NCI-H1930 (cell line): ENCODE measurements at places on chromosomes 1 and 21.

DNA sequence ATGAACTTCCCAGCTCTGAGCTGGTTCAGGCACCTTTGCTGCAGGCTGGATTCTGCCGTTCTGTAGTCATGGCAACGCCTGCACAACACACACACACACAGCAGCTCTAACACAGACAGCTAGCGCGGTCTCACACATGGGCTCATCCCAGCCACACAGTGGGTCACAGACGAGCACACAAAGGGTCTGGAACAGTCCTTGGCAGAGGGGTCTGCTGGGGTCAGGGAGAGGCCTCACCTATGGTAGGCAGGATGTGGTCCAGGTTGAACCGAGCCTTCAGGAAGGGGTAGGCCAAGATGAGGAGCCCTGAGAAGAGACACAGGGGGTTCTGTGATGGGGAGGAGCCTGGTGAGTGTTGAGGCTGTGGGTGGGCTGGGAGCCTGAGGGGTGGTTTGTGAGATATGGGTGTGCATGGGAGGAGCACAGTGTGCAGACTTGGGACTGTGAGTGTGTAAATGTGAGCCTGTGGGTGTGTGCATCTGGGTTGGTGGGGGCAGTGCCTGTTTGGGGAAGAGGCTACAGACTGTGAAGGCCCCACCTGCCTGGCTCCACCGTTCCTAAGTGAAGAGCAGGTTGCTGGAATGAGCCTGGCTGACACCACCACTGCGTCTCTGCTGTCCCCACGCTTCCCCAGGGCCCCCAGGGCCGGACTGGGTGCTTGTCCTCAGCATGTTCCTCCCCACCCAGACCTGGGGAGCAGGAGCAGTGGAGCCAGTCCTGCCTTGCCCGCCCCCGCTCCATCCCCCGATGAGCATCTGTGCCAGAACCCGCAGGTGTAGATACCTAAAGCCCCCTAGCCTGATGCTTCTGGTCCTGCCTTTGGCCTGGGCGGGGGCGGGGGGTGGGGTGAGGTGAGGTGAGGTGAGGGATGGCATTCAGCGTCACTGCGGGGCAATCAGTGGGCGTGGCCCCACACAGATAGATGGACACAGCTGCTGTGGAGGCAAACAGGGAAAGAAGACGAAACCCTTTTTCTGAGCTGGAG is 1.5 kb downstream of the KNCN start:
- no peak for DNase-seq

DNA sequence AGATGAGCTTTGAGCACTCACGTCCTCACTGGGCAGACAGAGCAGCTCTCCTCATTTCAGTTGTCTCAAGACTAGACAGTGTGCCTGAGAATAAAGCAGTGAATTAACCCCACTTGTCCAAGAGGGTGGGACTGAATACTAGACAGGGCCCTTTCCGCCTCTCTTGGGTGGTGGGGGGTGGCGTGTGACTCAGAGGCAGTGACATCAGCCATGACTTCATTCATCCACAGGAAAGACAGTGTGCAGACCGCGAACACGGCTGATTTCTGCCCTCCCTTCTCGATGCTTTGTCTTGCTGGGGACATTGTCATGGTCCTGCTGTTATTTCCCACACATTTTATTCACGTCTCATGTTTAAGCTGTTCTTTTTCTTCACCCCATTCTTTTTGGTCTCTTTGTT is 64.9 kb downstream of the FGGY start:
- no peak for DNase-seq

GRCh38 chr1:244114892-244115291 is 63.8 kb downstream of the ZBTB18 start:
- no peak for DNase-seq

DNA sequence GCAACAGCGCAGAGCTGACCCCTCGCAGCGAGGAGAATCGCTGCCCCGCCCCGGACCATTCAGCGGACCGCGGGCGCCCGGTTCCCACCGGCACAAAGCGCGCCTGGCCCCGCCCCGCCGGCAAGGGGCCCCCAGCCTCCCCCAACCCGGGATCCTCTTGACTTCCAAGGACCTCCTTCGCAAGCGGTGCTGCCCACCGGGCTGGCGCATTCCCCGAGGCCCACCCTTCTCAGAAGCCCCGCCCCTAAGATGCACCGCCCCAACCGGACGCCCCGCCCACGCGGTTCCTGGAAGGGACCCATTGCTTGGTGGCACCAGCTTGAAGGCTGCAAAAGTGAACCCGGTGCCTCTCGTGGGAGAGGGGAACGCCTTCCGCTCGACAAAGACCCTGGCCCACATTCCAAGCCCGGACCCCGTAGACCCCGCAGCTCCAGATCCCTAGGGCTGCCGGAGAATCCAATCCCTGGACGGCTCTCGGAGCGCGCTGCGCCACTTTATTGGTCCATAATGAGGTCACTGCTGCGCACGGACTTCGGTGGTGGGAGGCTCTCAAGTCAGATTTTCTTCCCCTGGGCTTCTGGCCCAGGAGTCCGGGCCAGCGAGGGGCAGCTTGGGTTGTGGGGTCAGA is 2.0 kb downstream of the HES3 start:
- peak; percentile 79 for DNase-seq

DNA sequence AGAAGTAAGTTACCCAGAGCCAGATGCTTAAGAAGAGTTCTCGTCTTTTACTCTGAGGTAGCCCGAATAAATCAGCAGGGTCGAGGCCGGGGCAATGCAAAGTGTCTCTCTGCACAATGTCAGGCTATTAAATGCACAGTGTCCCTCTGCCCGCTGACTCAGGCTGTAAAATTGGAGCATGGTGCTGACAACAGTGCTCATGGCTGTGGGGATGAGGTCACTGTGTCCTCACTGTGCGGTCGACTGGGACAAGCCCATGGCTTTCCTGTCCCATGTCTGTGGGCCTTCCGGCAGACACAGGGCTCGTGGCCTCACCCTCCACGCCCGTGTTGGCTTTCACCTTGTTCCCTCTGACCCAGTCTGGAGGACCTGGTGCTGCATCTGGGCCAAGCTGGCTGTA is 14.6 kb upstream of the SLC2A1 start:
- no peak for DNase-seq
